Hindlimb muscle (tissue), 1 donor: ENCODE measurements at places on chromosomes 16 and 17. TPM values are rescaled to one million over a fixed set of nuclear protein-coding genes. Genes with fewer than 3 reads are reported as not detected.

The PYDC1 gene
- polyA plus RNA-seq, result 2.3 TPM

The CDRT4 gene
- 2.8 TPM for polyA plus RNA-seq

The PDK2 gene
- 98.0 TPM for polyA plus RNA-seq

The OTOA gene
- 0.19 TPM for polyA plus RNA-seq

The KRT23 gene
- 0.23 TPM for polyA plus RNA-seq

The GLOD4 gene
- polyA plus RNA-seq, result 57.9 TPM

The SPATA32 gene
- polyA plus RNA-seq, result not detected

The DNAI2 gene
- polyA plus RNA-seq, result not detected

The SLC6A2 gene
- 1.7 TPM for polyA plus RNA-seq

The SMG6 gene
- polyA plus RNA-seq, result 21.0 TPM

The DRC3 gene
- 8.3 TPM for polyA plus RNA-seq

The TTYH2 gene
- 72.3 TPM for polyA plus RNA-seq

The MARVELD3 gene
- polyA plus RNA-seq, result 0.15 TPM

The HIGD1B gene
- polyA plus RNA-seq, result 3.5 TPM

The PHB1 gene
- polyA plus RNA-seq, result 137 TPM

The SKAP1 gene
- 0.70 TPM for polyA plus RNA-seq

The USP43 gene
- 0.81 TPM for polyA plus RNA-seq

The ESRP2 gene
- polyA plus RNA-seq, result 0.88 TPM

The HBQ1 gene
- 1.1 TPM for polyA plus RNA-seq

The DHRS7C gene
- 118 TPM for polyA plus RNA-seq

The ARHGAP23 gene
- 47.9 TPM for polyA plus RNA-seq

The PROCA1 gene
- 3.5 TPM for polyA plus RNA-seq

The DHX38 gene
- polyA plus RNA-seq, result 52.4 TPM

The TNK1 gene
- polyA plus RNA-seq, result 0.66 TPM

The OR4D1 gene
- polyA plus RNA-seq, result 0.05 TPM

The CBLN1 gene
- 1.1 TPM for polyA plus RNA-seq

The C16orf96 gene
- polyA plus RNA-seq, result 1.1 TPM

The CCDC92B gene
- polyA plus RNA-seq, result 0.35 TPM

The NTN1 gene
- 4.4 TPM for polyA plus RNA-seq

The EVI2B gene
- polyA plus RNA-seq, result 4.0 TPM

The STH gene
- polyA plus RNA-seq, result not detected

The CYB561 gene
- polyA plus RNA-seq, result 7.0 TPM

The CCR7 gene
- polyA plus RNA-seq, result 0.49 TPM

The RNF227 gene
- 3.5 TPM for polyA plus RNA-seq

The ASPA gene
- polyA plus RNA-seq, result 4.0 TPM

The SEPTIN12 gene
- polyA plus RNA-seq, result not detected

The SOX9 gene
- polyA plus RNA-seq, result 10.9 TPM

The ZSCAN10 gene
- 0.34 TPM for polyA plus RNA-seq

The KRT222 gene
- polyA plus RNA-seq, result 0.08 TPM

The ITGB3 gene
- polyA plus RNA-seq, result 10.9 TPM

The HS3ST4 gene
- not detected for polyA plus RNA-seq

The CD300C gene
- polyA plus RNA-seq, result 1.0 TPM

The OR1A1 gene
- 0.06 TPM for polyA plus RNA-seq

The PLA2G10 gene
- 0.72 TPM for polyA plus RNA-seq

The CISD3 gene
- 16.8 TPM for polyA plus RNA-seq

The EFCAB5 gene
- 1.1 TPM for polyA plus RNA-seq

The LAT gene
- 2.2 TPM for polyA plus RNA-seq

The TMEM238L gene
- 0.13 TPM for polyA plus RNA-seq

The EPN3 gene
- polyA plus RNA-seq, result 1.5 TPM

The SLC16A3 gene
- polyA plus RNA-seq, result 34.8 TPM

The ITGAX gene
- polyA plus RNA-seq, result 2.9 TPM

The TP53TG3 gene
- polyA plus RNA-seq, result not detected

The KRTAP9-8 gene
- polyA plus RNA-seq, result not detected

The KIF19 gene
- polyA plus RNA-seq, result 2.0 TPM

The SP6 gene
- polyA plus RNA-seq, result 0.93 TPM

The SPAG7 gene
- polyA plus RNA-seq, result 92.0 TPM

The NPIPA8 gene
- polyA plus RNA-seq, result 1.6 TPM

The KRT33B gene
- polyA plus RNA-seq, result not detected

The SALL1 gene
- 0.06 TPM for polyA plus RNA-seq
